ENCODE measurements at places on chromosomes 11 and 22.

DNA sequence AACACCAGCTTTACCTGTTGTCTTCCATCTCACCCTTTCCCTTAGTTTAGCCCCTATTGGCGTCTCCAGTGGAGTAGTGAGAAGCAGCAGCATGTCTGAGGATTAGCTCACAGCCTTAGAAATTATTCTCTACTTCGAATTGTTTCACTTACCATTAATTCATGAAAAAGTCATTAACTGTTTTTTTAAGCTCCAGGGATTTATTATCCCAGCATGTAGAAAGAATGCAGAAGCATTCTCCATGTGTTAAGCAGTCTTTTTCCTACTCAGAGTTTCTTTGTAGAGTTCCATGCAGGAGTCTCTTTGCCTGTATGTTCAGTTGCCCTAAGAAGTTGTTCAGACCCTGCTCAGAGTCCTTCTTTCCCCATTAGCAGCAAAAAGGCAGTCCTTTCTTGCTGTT lies 137.9 kb upstream of the RASSF10 start:
- no peak for DNase-seq

DNA sequence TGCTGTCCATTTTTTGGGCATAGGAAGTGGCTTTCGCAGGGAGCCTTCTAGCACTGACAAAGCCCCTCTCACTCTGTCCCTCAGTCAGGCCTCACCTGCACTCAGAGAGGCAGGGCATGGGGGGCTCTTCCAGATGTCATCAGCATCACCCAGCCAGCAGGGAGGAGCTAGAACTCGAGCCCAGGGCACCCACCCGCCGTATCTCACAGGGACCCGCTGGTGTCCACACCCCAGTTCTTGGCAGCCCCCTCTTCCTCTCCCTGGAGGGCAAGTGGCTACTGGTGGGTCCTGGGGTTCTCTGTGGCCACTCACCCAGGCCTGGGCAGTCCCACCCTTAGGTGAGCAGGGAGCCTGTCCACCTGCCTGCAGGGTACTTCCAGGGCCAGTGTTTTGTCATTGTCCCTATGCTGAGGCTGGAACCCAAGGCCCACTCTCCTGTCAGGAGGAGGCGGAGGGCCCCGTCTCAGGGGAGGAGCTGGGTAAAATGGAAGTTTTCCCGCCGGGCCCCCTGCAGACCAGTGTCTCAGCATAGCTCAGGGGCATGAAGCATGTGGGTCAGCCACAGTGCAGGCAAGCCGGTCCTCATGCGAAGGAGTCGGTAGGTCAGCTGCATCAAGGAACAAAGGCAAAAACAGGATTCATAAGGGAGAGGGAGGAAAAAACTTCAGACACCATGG lies 21.8 kb downstream of the MYO7A start:
- no peak for DNase-seq

- DNase-seq: peak; percentile 2
Observed at GRCh38 chr11:22193348-22194051, 615 bp downstream of the ANO5 start.

DNA sequence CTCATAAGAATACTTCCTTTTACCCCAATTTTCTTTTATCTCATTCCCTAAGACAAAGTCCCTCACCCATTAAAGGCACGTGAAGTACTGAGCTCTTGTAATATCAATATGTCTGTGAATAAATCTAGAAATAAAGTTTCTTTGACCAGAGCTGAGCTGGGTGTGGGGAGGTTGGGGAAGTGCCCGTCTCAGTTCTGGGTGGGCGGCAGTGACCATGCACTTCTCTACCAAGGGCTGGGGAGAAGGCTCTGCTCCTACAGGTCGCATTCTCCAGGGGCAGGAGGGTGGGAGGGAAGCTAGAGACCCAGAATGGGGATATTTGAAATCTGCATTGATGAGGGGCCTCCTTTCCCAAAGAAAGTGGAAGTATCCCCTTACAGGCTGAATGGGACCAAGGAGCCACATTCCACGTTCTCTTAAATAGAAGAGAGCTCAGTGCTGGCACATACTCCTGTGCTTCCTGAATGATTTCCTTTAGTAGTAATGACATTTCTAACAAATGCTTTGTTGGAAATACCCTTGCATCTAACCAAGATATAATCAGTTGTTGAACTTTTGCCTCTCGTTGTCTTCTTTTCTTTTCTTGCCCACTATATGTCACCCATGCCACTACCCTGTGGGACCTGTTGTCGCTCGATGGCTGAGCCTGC lies 16.1 kb downstream of the RBX1 start:
- no peak for DNase-seq

DNA sequence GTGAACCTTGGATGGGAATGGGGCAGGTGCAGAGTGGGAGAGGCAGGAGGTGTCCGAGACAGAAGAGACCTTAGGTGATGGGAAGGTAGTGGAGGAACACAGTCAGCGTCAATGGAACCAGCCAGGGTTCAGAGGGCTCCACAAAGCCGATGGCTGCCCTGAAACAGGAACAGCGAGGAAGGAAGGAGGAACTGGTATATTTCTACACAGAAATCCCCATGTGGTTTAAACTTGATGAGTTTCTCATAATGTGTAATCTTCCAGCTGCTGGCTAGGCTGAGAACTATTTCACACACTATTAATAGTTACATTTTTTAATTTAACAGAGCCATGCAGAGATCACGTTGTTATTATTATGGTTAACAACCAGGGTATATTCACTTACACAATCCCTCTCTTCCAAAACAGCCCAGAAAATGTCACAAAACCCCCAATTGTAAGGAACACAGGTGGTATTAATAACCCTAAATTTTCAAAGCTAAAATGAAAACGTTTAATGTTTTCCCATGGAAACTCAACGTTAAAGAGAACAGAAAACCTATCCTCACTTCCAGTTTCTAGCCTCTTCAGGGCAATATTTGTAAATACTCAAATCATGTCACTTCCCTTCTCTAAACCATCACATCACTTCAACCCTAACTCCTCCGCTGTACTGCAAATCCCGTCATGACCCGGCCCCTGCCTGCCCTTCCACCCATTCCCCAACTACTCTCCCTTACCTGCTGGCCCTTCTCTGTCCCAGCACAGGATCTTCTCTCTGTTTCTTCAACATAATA lies 74.5 kb upstream of the ARFGAP3 start:
- no peak for DNase-seq

DNA sequence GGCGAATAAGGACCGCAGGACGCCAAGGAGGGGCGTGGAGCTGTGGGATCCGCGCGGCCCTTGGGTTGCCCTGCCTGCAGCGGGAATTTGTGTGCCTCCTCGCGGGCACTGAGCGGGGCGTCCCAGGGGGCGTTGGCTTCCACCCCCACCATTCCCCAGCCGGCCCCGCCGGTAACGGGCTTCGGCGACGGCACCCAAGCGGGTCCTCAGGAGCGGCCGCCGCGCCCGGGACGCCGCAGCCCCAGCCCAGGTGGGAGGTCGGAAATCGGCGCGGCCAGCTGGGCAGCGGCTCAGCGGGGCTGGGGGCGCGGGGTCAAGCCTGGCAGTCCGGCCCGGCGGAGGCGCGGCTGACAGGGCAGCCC lies 320 bp downstream of the CLTCL1 start:
- DNase-seq: no peak

DNA sequence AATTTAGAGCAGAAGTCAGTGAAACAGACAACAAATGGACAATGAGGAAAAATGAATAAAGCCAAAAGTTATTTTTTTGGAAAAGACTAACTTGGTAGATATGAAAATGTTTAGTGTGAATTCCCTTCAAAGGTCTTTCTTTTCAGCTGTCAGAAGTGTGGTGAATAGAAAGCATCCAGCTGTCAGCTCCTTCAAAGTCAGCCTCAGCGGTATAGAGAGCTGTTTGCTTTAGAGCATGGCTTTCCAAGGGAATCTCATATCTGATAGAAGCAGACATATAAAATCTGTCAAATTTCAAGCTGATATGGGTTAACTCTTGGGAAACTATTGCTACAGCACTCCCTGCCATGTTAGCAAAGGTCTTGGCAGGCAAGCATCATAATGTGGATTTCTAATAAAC lies 309.3 kb downstream of the CASP12 start:
- no peak for DNase-seq

Data from dorsolateral prefrontal cortex (tissue), 122 donors.